ENCODE measurements at places on chromosomes 16 and 17. TPM values are rescaled to one million over a fixed set of nuclear protein-coding genes. Genes with fewer than 3 reads are reported as not detected.

DNA sequence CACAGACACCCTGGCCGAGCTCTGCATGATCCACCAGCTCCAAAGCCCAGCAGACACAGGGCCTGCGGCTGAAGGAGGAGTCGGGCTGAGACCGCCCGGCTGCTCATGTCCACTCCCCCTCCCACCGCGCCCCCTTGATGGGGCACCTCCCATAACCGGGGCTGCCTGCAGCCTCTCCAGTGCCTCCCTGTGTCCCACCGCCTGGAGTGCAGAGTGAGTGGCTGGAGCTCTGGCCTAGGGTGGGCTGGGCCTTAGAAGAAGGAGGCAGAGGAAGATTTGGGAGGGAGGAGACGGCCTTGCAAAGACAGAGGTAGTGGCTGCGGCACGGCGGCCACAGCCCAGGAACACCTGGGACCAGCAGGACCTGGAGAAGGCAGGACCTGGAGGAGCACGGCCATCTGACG lies 4.0 kb downstream of the CBFA2T3 start:
- DNase-seq: no peak

DNA sequence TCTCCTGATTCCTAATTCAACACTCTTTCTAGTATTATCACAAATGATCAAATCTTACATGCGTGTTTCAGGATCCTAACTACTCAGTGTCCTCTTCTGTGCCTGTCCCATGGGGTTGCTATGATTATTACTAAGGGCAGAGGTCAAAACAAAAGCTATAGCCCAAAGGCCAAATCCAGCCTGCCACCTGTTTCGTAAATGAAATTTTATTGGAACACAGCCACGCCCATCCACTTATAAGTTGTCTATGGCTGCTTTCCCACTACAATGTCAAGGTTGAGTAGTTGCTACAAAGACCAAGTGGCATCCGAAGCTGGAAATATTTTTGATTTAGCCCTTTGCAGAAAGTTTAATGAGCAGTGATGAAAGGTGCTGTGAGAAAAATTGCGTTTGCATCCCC lies 336.6 kb downstream of the TMEM114 start:
- no peak for DNase-seq

DNA sequence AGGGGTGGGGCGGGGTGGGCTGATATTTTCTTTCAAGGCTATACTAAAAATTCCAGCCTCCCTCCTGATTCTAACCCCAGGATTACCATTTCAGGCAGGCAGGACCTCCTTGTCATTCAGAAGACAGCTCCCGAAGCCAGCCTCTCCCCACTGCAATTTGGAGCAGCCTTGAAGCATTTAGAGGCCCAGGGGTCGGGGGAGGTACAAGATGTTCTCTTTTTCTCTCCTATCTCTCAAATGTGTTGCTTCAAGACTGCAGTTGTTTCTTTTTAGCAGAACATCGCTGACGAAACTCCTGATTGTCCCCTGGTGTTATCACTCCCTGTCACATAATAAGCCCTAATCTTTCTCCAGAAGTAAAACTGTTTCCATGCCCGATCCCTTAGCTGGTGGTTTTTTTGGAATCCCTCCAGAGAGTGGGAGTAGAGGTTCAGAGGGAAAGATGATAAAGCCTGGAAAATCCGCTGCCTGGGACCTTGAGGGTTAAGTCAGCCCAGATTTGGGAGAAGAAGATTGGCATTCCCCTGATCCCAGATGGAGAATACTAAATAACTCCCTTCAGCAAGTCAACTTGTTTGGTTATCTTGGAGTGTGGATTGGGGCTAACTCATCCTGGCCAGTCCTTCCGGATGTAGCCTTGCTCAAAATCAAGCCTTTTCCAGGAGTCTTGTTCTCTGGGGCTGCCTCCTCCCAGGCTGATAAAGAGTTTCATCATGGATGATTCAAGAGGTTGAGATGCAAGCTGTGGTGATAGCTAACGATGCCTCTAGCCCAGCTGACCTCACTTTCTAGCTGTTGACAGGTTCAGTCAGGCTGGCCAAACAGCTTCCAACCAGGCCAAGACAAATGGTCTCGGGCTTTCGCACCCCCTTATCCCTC lies 71.3 kb downstream of the SOX9 start:
- no peak for DNase-seq

DNA sequence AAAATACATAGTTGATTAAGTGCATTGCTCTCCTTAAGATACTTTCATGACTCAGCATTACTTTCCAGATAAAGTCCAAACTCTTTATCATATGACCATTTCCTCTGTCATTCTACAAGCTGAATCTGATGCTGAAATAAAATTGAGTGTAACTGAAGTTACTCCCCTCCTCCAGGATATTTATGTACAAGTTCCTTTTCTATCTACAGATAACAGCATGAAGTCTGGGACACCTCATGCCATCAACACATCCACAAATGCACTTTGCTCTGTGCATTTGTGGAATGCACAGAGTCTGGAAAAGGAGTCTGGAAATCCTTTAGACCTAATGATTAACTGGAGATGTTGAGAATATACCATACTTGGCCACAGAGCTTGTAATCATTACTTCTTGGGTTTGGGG lies 60.5 kb downstream of the ACSM2B start:
- DNase-seq: peak; percentile 71

DNA sequence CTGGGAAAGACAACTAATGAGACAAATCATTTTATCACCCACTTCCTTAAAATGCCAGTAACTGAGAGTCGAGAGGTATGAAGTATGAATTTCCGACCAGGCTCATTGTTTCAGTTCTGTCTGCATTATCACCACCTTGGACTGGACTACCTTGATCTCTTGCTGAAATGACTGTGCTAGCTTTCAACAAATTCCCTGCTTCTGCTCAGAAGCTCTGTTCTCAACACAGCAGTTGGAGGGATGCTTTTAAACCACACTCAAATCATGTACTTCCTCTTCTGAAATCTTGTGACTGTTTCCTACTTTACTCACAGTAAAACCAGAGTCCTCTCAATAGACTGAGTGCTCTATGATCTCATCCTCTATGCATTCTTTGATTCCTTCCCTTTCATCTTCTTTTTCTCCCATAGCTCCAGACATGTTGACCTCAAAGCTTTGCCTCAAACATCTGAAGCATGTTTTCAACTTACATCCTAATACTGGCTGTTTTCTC lies 195.8 kb downstream of the KCNJ2 start:
- DNase-seq: no peak

The CD300H gene
- not detected for total RNA-seq

The QPRT gene
- 218 TPM for total RNA-seq

DNA sequence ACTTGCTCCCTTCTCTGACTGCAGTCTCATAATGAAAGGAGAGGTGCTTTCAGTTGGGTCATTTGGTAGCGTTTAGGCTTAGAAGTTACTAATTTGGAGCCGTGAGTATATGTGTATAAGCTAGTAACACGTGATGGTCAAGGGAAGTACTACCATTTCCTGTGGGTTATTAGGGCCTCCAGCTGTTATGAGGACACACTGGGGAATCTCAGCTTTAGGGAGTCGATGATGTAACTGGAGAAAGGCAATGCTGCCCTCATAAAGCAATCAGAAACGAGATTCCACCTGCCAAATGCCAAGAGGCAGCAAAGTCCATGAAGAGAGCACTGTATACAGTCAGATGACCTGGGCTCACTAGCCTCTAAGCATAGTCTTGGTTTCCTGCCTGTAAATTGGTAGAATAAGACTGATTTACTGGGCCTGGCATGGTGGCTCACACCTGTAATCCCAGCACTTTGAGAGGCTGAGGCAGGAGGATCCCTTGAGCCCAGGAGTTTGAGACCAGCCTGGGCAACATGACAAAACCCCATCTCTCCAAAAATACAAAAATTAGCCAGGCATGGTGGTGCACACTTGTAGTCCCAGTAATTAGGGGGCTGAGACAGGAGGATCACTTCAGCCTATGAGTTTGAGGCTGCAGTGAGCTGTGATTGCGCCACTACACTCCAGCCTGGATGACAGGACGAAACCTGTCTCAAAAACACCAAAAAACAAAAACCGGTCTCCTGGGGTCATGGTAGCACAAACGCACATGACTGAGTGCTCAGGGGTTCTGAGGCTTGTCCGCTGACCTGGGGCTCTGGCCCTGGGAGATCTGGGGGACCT lies 53.0 kb downstream of the SF3B3 start:
- peak; percentile 28 for DNase-seq

The TM4SF5 gene
- total RNA-seq: 15.6 TPM

DNA sequence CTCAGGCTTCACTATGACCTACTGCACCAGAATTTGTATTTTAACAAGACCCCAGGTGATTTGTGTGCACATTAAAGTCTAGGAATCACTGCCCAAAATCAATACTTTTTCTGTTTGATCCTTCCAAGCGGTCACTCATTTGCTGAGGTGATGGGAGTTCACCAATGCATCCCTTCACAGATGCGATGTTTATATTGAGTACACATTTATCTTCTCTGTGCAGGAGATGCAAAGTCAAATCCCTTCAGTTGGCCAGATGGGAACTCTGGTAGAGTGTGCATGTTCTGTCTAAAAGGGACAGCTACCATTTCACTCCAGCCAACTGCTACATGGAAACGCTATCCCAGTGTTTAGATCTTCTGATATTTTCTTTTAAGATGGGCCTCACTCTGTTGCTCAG lies 122.6 kb upstream of the HS3ST2 start:
- DNase-seq: no peak

- peak; percentile 94 for DNase-seq
Observed at GRCh38 chr16:50547340-50548124, 664 bp upstream of the NKD1 start.

- DNase-seq: no peak
Observed at GRCh38 chr16:64061621-64062020, 1060.2 kb downstream of the CDH11 start.

DNA sequence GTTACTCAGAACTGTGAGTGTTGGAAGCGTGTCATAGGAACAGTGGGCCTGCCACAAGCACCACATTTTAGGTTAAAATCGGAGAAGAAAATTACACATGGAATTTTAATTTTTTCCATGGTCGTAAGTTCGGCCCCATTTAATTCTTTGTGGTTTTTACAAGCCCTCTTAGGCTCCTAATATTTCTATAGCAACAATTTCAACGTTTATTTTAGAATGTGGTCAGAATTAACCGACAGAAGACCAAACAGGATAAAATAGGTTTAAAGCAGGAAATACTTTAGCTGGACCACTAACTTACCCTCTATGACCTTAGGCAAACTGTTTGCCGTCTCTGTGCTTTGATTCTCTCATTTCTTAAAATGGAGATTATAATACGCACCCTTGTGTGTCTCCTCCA lies 69.9 kb downstream of the FTO start:
- no peak for DNase-seq

The TK1 gene
- 96.0 TPM for total RNA-seq
